GM03348 (cell line): ENCODE measurements at places on chromosomes 11 and 22.

GRCh38 chr11:47659276-47659675, 16.9 kb upstream of the MTCH2 start:
- no peak for DNase-seq

GRCh38 chr11:113174882-113175281, 139.5 kb upstream of the TTC12 start:
- DNase-seq: no peak

DNA sequence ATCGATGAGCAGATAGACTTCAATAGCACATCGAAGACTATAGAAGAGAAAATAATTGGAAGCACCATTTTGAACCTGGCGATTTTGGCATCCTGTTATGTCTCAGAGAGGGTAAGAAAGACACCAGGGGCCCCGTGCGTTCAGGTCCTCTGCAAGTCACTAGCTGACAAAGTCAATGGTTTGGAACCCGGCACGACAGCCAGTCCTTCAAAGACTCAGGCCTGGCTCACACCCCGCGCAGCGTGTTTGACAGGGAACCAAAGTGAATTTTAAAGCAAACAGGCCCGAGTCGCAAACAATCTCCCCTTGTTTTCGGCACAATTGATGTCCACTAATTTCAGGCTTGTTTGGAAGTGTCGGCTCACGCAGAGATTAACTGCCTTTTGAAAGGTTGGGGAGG, 716.6 kb downstream of the BRD1 start:
- DNase-seq: no peak

DNA sequence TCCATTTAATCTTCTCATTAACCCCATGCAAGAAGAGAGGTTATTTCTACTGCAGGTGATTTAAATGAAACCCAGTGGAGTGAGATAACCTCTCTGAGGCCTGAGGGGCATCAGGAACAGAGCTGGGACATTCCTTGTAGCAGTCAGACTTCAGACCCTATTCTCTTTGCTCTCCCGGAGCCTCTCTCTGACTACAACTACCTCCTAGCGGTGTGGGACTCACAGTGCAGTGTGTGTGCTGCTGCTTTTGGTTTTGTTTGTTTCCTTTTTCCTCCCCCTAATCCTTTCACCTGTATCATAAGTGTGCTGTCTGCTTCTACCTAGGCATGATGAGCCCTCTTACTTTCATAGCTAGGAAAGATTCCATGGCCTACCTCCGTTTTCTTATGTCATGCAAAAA, 769.6 kb downstream of the NTM start:
- no peak for DNase-seq

DNA sequence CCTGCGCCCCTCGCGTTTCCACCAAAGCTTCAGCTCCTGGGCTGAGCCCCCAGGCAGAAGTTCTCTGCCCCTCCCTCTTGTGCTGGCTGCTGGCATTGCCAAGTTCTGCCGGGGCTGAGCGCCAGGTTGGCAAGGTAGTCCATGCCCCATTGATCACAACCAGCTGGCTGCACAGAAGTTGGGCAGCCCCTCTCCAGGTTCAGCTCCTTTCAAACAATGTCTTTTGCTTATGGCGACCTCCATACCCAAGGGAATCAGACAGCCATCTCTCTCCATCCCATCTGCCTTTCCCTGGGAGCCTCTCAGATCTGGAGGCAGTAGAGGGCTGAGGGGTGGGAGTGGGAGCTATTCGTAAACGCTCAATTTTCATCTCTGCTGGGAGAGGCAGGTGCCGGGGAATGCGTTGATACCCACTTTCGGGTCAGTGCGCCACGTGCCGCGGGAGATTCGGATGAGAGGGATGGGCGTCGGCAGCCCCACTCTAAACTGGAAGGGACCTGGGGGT, 1.5 kb downstream of the ADAMTS8 start:
- no peak for DNase-seq

DNA sequence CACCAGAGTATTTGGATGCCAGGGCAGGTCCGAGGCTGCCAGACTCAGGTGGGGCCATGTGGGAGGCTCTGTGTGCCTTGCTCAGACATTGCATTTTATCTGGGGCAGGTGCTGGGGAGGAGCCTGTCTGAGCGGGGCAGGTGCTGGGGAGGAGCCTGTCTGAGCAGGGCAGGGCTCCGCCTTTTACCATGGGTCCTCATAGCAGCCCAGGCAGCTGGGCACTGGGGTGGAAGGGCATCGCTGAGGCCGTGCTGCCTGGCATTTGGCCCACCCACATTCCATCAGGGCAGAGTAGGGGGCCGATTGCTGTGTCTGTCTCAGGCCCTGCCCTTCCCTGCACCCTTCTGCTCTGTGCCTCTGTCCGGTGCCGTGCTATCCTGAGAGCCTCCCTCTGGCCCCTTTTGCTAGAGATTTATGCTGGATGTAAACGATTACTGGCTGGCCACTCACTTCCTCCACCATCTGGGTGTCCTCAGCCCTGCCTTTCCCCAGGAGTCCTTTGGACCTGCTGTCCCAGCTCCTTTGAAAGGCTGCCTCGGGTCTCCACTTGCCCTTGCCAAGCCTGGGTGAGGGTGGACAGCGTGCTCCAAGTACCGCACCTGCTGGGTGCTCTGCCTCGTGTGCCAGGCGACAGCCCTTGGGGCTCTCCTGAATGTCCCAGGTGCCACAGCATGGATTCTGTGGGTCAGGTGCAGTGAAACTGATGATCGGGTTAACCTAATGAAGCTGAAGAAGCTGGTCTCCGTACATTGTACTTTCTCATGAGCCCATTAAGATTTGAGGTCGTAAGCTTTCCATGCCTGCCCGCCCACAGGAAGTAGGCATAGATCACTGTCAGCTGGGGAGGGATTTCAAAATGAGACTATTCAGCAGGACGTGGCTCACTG, 281.6 kb downstream of the TBC1D22A start:
- DNase-seq: peak; percentile 47

DNA sequence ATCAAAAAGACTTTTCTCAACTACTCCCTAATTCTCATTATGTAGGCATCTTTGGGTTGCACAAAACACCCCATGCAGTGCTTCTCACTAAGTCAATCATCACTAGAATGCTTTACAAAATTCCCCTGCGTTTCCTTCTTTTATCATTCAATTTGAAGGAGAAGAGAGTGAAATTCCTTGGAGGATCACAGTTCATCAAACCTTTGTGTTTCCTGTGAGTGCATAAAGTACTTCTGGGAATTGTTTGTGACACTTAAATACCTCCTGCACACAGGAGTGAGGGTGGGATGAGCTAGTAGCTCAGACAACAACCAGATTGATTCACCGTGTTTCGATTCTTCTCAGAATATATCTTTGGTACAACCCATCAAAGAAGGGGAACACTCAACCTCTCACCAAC, 3.7 kb upstream of the OR5AR1 start:
- DNase-seq: no peak

- no peak for DNase-seq
These were observed 13.5 kb upstream of the UVRAG start for GRCh38 chr11:75801362-75802020.

GRCh38 chr22:37121887-37122591, 12.5 kb upstream of the TMPRSS6 start:
- peak; percentile 32 for DNase-seq

DNA sequence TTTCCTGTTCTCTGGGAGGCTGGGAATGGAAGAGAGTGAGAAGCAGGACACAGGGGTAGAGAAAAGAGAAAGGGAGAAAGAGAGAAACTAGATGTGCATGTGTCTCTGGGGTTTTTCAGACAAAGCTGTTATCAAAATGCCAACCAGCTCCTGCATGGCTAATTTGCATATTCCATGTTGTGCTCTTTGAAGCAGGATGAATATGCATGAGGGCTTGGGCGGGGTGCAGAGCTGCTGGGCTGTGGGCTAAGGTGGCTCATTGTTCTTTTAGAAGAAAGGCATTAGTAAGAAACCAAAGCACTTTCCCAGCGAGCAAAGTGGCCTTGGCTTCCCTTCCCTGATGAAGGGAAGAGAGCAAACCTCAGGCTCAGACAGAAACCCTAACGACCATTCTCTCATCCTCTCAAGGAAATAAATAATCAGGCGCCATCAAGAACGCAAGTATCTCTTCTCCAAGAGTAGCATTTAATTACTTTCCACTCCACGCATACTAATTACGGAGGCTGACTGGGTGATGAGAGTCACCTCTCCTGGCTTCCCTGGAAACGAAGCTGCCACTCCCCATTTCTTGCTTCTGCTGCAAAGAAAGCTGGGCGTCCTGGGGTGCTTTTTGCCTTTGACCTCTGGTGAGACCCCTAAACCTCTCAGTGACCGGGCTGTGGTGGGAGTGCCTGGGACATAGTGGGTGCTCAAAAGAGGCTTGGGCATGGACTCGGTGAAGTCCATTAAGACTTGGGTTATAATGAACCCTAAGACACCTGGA, 54.2 kb downstream of the FEZ1 start:
- DNase-seq: no peak

DNA sequence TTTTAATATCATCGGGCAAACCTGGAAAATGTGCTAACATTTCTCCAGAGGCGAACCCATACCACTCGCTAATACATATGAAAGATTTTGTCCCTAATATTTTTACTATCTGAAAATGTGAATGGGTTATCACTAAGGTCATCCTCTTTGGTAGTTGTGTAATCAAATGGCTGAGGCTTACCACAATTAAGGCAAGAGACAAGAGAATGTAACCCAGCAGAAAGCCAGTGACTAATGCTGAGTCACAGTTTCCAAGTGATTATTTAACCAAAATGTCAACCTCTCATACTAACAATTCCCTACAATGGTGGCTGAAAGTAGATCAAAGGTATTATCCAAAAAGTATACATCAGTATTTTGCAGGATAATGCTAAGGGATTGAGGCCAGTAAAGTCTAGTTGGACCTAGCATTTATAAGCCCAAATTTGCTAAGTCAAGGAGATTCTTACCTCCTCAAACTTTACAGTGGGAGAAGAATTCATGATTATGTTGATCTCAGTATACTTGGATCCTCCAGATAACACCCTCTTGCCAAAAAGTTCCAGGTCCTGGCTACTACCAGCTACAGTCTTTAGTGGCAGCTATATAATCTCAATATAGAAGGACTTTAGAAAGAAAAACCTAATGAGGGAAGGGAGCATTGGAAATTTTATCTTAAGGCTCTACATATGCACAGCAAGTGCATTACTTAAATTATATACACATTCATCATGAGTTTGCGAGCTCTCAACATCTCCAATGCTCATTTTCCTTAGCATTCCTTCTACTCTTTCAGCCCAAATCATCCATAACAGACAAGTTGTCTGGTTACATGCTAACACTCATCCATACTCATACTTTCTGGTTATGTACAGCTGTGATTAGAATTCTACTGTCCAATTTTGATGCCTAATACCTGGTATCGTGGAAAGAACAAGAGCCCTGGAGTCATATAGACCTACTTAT, 25.4 kb downstream of the SIK3 start:
- peak; percentile 82 for DNase-seq

DNA sequence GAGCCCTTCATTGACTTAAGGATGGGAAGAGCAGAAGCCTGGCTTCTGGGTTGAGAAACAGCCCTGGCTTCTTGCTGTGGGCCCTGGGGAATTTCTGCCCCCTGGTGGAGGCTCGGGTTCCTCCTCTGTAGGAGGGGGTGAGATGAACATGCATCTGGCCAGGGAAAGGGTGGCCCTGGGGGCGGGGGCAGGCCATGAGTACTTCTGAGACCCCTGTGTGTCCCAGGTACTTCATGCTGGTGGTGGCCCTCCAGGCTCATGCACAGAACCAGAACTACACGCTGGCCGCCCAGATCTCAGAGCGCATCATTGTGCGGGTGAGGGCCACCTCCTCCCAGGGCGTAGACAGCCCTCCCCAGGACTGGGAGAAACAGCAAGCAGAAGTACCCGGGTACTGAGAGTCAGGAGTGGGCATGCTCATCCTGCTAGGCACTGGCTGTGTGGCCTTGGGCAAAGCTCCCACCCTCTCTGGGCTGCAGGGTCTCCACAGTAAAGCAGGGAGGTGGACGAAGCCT, 15.8 kb downstream of the TMEM258 start:
- peak; percentile 93 for DNase-seq

GRCh38 chr22:20112623-20113511, 3.0 kb upstream of the RANBP1 start:
- DNase-seq: no peak

DNA sequence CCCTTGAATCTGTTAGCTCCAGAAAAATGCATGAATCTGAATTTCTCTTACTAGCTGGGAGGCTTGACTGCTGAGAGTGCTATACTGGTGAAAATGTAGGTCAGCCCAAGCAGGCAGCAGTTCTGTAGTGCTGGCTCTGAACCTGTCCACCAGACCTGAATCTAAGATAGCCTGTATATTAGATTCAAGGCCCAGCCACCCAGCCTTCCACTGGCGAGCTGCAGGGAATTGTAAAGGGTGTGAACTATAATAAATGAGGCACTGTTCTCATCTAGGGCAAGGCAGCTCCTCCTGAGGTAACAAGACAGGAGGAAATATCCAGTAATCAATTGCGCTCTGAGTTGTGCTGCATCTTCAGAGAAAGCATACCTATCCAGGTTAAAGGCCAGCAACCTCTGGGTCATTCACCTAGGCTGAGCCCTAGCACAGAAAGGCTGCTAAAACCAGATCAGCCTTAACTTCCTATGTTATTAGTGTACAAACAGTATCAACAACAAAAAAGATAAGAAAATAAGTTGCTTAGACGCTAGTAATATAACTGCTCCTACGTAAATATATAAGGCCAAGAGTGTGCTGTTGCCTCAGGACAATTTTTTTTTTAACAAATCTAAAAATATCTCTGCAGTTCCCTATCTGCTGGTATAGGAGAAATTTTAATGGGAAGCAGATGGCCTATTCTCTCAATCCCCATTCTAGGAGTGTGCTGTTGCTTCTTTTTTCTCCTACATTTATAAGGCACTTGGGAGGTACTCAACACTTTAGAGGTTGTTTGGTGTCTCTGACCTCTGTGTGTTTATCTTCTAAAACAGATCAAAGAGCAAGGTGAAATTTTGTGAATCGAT, 63.0 kb downstream of the RELT start:
- peak; percentile 39 for DNase-seq

DNA sequence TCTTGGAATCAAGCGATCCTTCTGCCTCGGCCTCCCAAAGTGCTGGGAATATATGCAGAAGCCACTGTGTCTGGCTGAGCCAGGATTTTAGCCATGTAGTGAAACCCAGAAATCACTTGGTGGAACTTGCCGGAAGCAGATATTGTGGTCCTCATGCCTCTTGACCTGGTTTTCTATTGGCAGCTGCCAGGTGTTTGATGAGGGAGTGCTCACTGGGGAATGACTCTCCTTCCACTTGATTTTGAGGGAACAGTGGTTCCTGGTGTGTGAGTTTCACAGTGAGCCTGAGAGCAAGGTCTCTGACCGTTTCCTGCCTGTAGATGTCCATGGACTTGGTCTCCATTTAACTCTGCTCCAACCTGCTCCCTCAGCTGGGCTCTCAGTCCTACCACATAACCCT, 34.7 kb upstream of the ELF5 start:
- DNase-seq: no peak

DNA sequence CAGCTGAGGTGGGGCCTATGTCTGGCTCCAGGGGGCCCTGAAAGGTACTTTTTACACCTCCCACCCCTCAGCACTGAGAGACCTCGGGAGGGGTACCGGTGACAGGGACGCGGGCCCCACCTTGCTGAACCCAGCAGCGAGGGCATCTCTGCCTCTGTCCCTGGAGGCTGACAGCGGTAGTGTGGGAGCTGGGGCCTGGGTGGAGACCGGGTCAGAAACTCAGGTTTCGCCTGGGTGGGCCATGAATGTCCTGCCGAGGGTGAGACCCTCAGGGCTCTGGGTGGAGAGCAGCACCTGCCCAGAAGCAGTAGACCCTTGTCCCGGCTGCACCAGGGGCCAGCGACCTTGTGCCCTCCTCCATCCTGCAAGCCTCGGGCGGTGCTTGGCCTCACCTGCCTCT, 22.2 kb downstream of the PTDSS2 start:
- DNase-seq: no peak
